AG09319 (cell line): ENCODE measurements at places on chromosomes 13 and 19.

- DNase-seq, result no peak
These were observed 136.0 kb upstream of the USP29 start for GRCh38 chr19:56983804-56984203.

DNA sequence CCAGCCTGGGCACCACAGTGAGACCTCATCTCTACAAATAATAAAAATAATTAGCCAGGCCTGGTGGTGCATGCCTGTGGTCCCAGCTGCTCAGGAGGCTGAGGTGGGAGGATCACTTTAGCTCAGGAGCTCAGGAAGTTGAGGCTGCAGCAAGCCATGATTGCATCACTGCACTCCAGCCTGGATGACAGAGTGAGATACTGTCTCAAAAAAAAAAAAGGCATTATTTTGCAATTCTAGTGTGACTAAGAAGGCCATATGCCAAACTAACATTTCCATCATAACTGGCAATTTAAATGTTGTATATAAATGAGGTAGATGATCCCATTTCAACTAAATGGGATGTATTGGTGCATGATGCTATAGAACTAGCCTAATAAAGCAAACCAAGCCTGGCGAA lies 632.8 kb upstream of the KLF12 start:
- DNase-seq, result no peak

GRCh38 chr19:38004186-38004520 lies 97.1 kb downstream of the SIPA1L3 start:
- DNase-seq, result no peak

DNA sequence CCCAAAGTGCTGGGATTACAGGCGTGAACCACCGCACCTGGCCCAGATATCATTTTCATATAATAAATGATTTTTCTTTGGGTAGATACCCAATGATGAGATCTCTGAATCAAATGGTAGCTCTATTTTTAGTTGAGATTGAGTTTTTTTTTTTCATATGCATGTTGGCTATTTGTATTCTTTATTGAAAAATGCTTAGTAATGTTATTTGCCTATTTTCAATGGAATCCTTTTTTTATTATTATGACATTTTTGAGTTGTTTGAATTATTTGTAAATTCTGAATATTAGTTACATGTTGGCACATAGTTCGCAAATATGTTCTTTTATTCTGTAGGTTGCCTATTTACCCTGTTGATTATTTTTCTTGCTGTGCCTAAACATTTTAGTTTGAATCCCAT lies 55.8 kb downstream of the ZNF254 start:
- no peak for DNase-seq

DNA sequence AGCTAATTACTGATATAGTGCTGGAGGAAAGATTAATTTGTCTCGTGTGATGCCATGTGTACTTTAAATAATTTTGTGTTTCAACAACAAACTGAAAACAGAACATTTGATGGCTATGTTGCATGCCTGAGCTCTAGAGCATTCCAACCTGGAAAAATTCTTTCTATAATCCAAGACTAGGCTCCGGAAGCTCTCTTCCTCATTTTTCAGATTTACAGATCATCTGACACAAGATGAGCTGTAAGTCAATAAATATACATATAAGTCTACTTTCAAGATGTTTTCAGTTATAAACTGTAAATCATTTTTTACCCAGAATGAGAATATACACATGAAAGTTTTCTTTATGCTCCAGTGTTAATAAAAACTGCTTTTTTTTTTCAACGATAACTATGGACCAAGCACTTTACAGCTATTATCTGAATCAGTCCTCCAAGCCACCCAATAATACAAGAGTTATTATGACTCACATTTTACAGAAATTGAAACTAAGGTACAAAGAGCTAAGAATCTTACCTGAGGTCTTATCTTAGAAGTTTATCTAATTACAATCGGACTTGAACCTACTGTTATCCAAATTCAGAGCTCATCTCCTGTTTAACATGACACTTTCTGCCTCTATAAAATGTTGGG lies 6.4 kb upstream of the FOXO1 start:
- no peak for DNase-seq

- no peak for DNase-seq
These were observed 481.9 kb downstream of the FGF9 start for GRCh38 chr13:22152751-22153150.

- DNase-seq, result no peak
These were observed 43.5 kb downstream of the TRPM4 start for GRCh38 chr19:49201042-49201441.

- no peak for DNase-seq
These were observed 195.4 kb downstream of the LACC1 start for GRCh38 chr13:44075113-44075512.

DNA sequence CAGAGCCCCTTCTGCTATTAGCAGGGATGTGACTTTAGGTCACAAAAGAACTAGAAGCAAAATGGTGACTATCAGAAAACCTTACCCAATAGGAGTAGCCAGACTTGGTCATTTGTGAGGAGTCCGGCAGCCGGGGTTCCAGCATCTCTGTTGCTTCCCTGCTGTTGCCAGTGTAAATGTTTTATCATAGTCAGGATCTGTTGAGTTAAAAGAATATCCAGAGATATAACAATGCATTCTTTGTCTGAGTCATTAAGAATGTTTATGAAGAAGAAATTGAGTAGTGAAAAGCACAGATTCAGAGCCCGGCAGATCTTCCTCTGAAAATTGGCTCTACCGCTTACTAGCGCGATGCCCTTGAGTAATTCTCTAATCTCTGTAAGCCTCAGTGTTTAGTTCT lies 84.2 kb downstream of the COL4A2 start:
- DNase-seq, result no peak

- no peak for DNase-seq
These were observed 9.0 kb downstream of the IRGC start for GRCh38 chr19:43724896-43725295.

DNA sequence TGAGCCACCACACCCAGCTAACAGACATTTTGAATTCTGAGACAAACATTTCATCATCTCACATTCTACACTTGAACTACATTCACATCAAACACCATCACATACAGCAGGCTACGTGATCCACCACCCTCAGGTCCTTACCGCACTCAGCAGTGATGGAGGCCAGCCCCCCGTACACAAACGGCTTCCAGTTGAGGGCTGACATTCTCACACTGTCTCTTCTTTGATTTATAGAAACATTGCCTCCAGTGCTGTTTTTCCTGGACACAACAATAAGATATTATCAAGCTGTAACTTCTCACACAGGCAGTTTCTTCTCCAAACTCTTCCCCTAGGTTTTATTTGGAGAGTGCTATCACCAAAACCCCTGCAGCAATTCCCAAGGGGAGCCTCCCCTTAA lies 7.0 kb downstream of the SLC25A30 start:
- DNase-seq, result no peak

DNA sequence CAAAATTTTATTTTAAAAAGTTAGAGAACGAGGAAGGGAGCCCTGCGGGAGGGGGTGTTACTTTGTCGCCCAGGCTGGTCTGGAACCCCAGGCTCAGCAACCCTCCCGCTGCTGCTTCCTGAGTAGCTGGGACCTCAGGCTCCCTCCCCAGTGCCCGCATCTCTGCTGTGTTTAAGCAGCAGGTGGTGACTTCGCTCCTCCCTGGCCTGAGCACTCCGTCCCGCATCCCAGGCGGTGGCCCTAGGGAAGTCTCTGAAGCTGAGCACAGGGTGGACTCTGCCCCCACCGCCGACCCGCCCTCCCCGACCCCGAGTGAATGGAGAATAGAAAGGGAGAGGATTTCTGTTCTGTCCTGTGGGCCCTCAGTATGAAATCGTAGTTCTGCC lies 30.5 kb downstream of the ZNF701 start:
- DNase-seq, result no peak

DNA sequence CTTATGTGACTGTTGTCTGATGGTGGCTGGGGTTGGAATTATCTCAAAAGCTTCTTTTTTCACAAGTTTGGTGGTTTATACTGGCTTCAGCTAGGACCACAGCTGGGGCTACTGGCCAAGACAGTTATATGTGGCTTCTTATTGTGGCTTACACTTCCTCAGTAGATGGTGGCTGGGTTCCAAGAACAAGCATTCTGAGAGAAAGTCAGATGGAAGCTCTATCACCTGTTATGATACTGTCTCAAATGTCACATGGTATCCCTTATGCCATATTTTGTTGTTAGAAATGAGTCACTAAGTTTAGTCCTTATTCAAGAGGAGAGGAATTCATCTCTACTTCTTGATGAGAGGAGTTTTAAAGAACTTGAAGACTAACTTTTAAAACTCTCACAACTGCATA lies 41.6 kb downstream of the NDFIP2 start:
- no peak for DNase-seq

GRCh38 chr13:110030394-110030928 lies 244.1 kb upstream of the IRS2 start:
- no peak for DNase-seq

- DNase-seq, result no peak
These were observed 30.3 kb downstream of the OXGR1 start for GRCh38 chr13:96963786-96964475.

GRCh38 chr13:76971215-76971614 lies 20.7 kb upstream of the CLN5 start:
- no peak for DNase-seq

DNA sequence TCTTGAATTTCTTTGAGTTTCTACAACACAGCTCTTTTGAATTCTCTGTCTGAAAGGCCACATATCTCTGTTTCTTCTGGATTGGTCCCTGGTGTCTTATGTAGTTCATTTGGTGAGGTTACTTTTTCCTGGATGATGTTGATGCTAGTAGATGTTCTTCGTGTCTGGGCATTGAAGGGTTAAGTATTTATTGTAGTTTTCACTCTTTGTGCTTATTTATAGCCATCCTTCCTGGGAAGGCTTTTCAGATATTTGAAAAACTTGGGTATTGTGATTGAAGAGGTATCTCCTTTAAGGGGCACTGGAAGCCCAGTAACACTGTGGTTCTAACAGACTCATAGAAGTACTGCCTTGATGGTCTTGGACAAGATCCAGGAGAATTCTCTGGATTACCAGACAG lies 338.5 kb upstream of the SPRY2 start:
- DNase-seq, result no peak
